NCI-H524 treated with DMSO at 0.1 percent for 48 hours (cell line): ENCODE measurements at places on chromosomes 6 and 20.

GRCh38 chr6:26471970-26472369 lies 14.2 kb downstream of the BTN2A1 start:
- no peak for DNase-seq

- no peak for DNase-seq
Observed at GRCh38 chr20:5171064-5171789, 44.4 kb downstream of the CDS2 start.

DNA sequence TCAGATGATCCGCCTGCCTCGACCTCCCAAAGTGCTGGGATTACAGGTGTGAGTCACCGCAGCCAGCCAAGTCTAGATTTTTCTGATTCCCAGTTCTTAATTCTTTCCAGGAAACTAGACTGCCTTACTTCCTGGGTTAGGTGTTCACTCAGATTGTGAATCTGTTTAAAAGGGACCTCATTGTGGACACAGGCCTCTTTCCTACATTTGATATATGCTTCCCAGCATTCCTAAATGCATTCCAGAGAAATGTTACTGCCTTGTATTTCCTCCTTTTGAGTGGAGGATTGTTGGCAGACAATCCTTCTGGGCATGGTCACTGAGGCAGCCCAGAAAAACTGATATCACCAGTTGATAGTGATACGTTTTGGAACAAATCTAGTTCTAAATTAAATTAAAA lies 15.7 kb downstream of the TMEM181 start:
- DNase-seq, result no peak

- DNase-seq, result no peak
Observed at GRCh38 chr6:110769923-110770322, 45.3 kb downstream of the CDK19 start.

DNA sequence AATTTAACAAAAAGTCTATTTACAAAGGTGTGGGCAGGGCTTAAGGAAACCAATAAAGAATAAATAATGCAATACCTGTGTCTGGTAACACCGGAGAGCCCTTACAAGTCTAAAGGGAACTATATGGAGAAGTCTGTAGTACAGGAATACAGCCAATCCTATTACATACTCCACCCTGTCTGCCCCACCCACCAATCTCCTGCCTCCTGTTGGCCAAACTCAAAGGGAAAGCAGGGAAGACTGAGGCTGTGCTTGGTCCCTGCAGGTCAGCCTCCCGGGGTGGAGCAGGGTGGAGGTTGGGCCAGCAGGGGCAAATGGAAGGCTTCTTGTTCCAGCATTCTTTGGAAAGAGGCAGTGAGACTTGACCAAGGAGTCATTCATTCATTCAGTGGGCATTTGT lies 31.5 kb downstream of the METTL24 start:
- DNase-seq, result no peak

DNA sequence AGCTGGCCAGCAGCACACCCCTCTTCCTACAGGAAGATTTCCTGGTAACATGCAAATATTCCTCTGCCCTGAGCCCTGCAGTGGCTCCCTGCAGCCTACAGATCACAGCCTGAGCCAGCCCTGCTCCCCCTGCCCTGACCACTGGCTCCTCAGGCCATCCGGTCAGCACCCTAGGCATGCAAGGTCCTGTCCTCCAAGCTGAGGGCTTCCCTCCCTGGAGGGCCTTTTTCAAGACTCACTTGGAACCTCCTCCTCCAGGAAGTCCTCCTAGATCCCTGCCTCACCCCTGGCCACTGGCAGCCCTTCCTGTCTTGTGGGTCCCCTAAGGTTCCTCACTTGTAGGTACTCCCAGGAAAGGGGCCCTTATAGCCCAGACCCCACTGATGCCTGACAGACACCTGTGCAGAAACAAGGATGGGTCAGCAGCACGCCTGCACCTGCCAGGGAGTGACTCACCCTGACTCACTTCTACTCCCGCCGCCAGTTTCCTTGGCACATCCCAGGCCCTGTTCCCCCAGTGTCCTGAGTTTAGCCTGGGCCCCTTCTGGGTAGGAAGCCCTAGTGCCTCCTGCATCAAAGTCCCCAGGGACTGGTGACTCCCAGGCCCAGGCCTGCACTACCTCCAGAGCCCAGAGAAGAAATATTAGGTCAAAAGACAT lies 3.2 kb downstream of the SLC4A11 start:
- DNase-seq, result no peak

GRCh38 chr6:20948556-20948955 lies 414.3 kb downstream of the CDKAL1 start:
- DNase-seq, result peak; percentile 92

DNA sequence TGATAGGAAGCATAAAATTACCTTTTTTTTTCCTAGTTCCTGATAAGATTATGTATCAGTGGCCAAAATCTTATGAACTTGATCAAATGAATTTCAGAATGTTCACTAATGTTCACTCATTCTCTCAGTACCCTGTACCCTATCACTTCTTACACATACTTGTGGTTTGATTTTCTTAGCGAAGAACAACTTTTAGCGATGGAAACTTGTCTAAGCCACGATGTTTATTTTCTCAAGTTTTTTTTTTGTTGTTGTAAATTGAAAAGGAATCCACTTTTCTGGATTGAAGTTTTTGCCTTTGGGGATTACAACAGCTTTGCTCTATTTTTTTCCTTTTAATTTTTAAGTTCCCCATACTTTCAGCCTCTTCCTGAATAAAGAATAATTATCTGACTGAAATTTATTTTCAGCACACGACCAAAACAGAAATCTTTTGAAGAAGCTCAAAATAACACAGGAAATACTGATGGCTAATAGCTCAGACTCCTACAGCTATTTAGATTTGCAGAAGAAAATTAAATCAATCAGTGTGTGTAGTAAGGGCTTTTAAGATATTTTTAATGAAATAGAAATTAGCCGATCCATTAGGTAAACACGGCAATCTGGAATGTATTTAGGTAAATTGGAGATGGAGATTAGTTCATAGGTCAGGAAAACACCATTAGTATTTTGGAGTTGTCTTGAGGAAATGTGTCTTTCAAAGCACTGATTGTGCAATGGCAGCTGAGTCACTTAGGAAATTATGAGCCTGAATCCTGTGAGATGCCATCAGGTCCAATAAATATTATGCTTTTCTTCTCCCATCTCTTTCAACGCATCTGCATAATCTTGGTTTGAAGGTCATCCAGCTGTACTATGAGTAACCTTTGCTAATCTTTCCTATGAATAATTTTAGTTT lies 217.5 kb downstream of the GJA1 start:
- DNase-seq, result no peak

GRCh38 chr6:39083231-39083634 lies 31.8 kb downstream of the SAYSD1 start:
- peak; percentile 28 for DNase-seq

DNA sequence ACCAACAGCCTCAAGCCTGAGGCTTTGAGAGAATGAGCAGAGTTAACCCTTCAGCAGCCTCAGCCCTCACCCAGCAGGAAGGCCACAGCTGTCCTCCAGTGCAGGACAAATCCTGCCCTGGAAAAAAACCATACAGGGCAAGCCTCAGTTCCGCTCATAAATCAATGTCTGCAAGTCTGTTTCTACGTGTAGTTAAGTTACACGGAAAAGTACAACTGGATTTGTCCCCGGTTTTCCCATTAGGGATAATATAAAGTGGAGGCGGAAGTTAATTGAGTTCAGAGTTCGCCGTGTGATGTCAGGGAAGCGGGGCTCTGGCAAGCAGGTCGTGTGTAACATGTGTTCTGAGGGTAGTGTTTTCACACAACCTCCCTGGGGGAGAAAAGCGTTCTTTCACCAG lies 44.2 kb upstream of the EYA2 start:
- DNase-seq, result no peak

GRCh38 chr20:32538526-32538939 lies 46.6 kb downstream of the NOL4L start:
- no peak for DNase-seq

- no peak for DNase-seq
Observed at GRCh38 chr6:141659582-141659981, 473.1 kb upstream of the GJE1 start.

DNA sequence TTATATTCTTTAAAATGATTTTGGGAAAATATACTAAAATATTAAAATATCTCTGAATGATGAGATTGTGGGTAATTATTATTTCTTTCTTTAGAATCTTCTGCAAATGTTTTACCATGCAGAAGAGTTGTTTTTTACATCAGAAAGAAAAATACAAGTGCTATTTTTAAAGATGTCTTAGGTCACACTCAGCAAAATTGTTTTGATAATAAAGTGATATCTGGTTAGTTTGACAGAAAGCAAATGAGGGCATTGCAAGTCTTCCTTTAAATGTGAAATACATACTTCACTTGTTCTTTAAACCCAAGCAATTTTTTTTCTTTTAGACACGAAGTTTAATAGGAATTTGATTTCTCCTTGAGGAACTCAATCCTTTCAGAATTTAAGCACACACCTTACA lies 43.6 kb upstream of the STXBP5 start:
- DNase-seq, result no peak

- DNase-seq, result no peak
Observed at GRCh38 chr20:57251344-57251743, 15.1 kb downstream of the BMP7 start.

GRCh38 chr6:128033156-128033555 lies 132.3 kb upstream of the THEMIS start:
- DNase-seq, result no peak

- DNase-seq, result no peak
Observed at GRCh38 chr6:127192911-127193541, 73.6 kb upstream of the RNF146 start.

GRCh38 chr20:6241591-6241990 lies 118.8 kb upstream of the FERMT1 start:
- no peak for DNase-seq

DNA sequence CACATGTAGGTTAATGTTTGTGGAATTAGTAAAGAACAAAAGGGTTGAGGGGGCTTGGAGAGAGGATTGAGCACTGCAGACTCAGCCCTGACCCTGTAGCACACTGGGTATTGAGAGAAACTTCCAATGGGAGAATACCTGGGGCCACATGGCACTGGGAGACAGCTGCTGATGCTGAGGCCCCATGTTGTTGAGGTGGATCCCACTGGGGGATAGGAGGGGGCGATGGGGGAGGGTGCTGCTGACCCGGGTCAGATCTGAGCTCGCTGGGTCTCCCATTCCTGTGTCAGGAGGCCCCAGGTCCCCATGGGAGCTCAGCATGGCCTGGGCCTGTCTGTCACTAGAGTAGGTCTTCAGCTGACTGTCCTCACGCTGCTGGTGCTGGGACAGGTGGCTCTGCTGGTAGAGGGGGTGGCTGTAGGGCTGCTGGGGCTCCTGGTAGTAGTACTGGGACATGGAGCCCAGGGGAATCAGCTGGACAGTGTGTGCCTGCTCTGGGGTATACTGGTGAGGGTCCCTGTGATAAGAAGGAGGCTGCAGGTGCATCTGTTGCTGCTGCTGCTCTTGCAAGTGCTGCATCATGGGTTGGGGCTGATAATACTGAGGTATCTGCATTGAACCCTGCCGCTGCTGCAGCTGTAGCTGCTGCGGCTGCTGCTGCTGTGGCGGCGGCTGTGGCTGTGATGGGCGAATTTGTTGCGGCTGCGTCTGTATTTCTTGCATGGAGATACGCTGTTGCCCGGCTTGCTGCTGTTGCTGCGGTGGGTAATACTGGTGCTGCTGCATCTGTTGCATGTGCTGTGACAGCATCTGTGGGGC lies 50.6 kb upstream of the MRPS10 start:
- no peak for DNase-seq

- no peak for DNase-seq
Observed at GRCh38 chr6:118935331-118935668, 341 bp upstream of the MCM9 start.

- peak; percentile 48 for DNase-seq
Observed at GRCh38 chr6:104940893-104941728, 15.8 kb upstream of the LIN28B start.

- DNase-seq, result no peak
Observed at GRCh38 chr20:53101992-53102760, 130.0 kb downstream of the TSHZ2 start.

DNA sequence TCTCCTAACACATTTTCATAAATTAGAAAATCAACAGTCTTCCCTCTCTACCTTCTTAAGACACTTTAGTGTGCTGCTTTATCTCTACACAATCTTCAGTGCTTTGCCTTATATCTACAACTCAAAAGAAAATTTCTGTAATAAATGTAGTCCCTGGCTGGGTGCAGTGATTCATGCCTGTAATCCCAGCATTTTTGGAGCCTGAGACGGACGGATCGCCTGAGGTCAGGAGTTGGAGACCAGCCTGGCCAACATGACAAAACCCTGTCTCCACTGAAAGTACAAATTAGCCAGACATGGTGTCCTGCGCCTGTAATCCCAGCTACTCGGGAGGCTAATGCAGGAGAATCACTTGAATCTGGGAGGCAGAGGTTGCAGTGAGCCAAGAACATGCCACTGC lies 9.7 kb upstream of the EDN1 start:
- DNase-seq, result no peak

- no peak for DNase-seq
Observed at GRCh38 chr6:170447561-170447930, 105.6 kb downstream of the PSMB1 start.

- no peak for DNase-seq
Observed at GRCh38 chr20:61573415-61574305, 321.6 kb downstream of the CDH4 start.

DNA sequence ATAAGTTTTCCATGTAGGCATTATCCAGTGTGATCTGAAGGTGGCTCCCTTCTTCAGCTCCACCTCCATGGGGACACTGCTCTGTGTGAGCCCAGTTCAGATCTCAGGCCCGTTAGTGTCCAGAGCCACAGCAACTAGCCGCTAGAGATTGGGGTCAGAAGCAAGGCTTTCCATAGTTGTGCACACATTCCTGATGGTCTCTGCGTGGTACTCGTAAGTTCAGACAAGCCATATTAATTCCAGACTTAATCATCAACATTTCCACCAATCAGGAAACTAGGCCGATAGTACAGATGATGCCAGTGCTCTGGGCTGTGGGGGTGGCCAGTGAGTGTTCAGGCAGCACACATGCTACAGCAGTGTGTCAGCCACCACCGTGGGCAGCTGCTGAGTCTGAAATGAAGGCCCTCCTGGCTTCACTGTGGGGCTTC lies 17.5 kb upstream of the SYNCRIP start:
- no peak for DNase-seq

DNA sequence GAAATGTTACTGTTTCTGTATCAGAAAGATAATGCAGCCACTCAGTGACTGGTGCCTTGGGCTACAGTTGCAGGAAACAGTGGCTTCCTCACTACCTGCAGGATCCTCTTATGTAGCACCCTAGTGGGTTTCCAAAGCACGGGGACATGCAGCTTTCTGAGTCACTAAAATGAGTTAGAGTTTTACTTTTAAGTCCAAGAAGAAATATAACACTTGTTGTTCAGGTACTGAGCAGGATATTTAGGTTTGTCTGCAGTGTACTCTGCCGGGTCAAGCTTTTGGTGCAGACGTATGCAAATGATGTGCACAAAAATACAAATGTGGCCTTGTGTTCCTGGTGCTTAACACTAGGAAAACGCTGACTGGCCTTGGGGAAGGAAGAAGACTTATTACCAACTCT lies 22.0 kb downstream of the ACSS1 start:
- DNase-seq, result no peak

DNA sequence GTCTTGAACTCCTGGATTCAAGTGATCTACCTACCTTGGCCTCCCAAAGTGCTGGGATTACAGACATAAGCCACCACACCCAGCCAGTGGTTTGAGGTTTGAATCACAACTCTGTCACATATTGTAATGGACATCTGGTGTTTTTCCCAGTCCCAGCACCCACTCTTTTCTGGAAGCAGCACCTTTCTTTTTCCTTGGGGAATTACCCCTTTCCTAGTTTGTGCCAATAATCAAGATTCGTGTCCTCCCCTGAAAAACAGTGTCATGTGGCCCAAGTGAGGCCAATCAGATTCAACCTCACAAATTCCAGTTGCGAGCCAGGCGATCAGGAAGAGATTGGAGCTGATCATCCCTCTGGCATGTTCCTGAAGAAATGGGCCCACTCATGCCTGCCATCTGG lies 71.7 kb upstream of the SGK1 start:
- DNase-seq, result no peak
